ENCODE measurements at places on chromosomes 7 and 10.

DNA sequence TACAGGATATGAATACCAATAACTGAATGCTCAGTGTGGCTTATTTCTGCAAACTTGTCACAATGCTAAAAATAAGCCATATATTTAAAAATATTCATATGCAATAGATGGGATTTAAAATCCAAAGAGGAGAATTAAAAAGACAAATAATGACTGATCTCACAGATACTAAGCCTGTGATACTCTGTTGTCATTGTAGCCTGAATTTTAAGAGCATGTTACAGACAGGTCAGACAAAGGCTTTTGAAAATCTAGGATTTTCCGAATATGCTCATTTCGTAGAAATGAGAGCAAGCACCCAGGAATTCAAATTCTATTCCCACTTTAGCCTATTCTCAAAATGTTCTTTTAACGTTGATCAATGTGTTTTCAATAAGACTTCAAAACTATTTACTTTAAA is 269.7 kb downstream of the PCDH15 start:
- DNase-seq = no peak

DNA sequence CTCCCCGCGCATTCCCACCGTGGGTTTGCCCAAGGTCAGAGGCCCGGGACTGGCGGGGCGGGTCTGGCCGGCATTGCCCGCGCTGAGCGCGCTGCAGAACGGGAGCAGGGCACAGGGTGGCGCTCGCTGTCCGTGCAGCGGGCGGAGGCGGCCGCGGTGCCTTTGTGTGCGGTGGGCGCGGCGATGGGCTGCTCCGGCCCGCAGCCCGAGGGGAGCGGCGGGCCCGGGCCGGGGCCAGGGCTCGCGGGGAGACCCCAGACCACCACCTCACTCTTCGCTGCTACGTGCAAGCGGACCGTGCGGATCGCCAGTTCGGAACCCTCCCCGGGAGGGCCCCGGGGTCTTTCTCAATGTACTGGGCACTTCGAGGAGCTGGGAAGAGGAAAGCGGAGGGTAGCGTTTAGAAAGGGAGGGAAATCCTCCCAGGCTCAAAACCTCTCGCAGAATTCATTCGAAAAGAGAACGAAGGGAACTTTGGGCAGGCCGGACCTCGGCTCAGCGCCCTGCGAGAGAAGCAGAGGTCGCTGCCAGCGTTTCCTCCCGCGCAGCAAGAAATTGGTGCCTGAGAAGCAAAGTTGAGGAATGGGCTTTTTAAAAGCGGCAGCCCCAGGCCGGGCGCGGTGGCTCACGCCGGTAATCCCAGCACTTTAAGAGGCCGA is 8.5 kb downstream of the SP8 start:
- no peak for DNase-seq

- no peak for DNase-seq
Measured at GRCh38 chr7:151550656-151551286, 31.1 kb upstream of the RHEB start.

DNA sequence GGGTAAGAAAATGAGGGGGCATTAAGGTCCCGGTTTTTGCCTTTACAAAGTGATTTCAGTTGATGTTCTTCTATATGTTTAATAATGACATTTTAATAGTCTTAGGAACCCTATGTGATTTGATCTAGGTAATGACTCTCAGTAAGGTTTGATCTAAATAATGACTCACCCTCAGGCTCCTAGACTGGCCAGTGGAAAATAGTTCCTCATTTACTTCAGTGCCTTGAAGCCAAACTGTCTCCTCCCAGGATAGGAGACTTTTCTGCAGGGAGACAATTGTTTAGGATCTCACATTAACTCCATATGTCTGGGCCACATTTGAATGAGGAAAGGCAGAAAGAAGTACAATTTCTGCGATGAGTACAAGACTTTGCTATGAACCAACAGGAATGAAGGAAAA is 1331.9 kb downstream of the XPNPEP1 start:
- no peak for DNase-seq

DNA sequence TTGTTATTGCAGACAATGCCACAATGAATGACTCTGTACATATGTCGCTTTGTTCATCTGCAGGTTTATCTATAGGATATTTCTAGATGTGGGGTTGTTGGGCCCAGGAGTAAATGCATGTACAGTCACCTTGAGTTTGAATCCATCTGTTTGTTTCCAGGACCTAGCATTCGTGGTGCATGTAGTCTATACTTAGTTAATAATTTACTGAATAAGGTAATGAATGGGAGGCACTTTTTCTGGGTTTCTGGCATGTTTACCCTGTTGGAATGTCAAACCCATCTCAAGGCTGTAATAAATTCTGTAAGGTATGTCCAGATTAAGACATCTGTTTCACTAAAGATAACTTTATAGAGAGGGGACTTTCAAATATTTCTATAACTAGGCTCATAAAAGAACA is 23.5 kb downstream of the HECTD2 start:
- DNase-seq = no peak

GRCh38 chr10:25114036-25114411 is 60.8 kb upstream of the GPR158 start:
- DNase-seq = no peak

GRCh38 chr10:116470768-116471415 is 43.2 kb downstream of the PNLIPRP3 start:
- no peak for DNase-seq

GRCh38 chr7:44073664-44074348 is 8.4 kb upstream of the PGAM2 start:
- peak; percentile 35 for DNase-seq

- DNase-seq = no peak
Measured at GRCh38 chr7:142516038-142516501, 233.2 kb upstream of the PRSS1 start.

GRCh38 chr7:113026941-113027340 is 59.7 kb downstream of the GPR85 start:
- no peak for DNase-seq

- DNase-seq = no peak
Measured at GRCh38 chr7:79529881-79530235, 76.4 kb upstream of the MAGI2 start.

GRCh38 chr10:108465871-108466641 is 1301.5 kb upstream of the SORCS1 start:
- DNase-seq = no peak

DNA sequence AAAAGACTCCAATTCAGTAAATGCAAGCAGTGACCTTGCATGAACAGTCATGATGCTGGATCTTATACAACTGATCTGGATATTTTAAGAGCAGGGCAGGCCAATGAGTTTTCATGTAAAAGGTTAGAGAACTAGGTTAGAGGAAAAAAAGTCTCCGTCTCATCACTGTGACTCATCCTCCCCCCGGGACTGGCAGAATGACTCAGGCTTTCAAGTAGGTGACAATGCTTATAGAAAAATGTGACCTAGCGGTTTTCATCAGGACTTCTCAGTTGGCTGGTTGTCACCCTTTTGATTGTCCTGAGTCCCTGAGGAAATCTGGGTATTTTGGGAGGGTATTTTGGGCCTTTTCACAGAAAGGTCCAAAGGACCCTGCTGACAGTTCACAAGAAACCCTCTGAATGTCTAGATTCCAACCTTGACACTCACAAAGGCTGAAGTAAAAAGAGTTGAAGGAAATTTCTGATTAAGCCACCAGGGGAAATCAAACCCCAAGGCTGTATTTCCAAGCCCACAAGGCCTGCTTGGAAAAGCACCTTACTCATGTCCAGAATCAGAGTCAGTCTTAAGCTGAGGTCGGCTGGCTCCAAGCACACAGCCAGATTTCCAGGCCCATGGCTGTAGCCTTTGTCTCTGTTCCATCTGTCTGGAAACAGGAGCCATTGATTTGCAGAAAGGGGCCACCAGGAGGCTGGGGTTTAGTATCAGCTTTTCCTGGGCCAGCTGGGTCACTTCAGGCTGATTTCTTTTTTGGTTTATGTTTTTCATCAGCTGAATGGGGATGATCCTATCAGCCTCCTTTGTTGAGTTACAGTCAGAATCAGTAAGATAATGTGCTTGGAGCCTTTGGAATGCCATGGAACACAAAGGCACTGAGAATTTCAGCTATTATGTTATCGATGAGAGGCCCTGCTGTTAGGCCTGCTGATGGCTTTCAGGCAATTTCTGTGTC is 226.4 kb upstream of the HABP2 start:
- peak; percentile 56 for DNase-seq

GRCh38 chr7:15370441-15370840 is 191.4 kb downstream of the AGMO start:
- DNase-seq = no peak

DNA sequence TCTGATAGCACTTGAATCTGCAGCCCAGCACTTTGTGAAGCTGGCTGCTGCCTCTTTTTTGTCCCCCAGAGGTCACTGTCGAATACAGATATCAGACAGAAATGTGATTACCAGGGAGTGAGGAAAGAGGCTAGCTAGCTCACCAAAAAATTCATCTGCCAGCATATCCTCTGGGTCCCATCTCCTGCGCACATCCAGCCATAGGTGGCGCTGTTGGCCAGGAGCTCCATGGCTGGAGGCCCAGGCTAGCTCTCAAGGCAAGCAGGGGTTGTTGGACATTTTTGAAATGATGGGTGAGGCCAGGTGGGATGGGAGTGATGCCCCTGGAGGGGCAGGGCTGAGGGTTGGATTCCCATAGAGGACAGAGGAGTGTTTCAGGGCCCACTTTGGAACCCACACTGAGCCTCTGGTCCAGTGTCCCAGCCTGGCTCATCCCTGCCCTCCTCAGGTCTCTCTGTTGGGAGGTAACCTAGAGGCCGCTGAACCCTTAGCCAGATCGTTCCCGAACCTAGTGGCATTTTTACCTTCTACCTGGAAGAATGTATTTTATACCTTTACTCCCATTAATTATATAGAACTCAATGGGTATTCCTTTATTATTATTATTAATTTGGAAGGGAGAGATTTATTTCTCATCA is 14.8 kb downstream of the DPCD start:
- peak; percentile 61 for DNase-seq

DNA sequence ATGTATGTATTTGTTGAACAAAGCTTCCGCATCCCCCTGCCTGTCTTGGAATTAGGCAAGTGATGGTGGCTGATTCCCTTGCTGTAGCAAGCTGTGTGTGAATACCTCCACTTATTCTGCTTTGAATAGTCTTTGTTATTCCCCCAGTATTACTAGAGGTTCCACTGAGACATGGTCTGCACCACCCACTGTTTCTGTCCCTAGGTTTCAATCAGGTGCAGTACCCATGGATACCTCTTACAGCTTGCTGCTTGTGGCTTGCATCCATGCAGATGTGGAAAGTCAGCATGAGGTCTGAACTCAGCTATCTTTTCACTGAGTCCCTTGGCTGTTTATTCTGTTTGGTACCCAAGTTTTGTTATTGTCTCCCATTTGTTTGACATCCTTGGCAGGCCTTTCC is 447.4 kb downstream of the GRM8 start:
- DNase-seq = no peak

- DNase-seq = no peak
Measured at GRCh38 chr7:24441314-24442027, 131.8 kb upstream of the PALS2 start.

DNA sequence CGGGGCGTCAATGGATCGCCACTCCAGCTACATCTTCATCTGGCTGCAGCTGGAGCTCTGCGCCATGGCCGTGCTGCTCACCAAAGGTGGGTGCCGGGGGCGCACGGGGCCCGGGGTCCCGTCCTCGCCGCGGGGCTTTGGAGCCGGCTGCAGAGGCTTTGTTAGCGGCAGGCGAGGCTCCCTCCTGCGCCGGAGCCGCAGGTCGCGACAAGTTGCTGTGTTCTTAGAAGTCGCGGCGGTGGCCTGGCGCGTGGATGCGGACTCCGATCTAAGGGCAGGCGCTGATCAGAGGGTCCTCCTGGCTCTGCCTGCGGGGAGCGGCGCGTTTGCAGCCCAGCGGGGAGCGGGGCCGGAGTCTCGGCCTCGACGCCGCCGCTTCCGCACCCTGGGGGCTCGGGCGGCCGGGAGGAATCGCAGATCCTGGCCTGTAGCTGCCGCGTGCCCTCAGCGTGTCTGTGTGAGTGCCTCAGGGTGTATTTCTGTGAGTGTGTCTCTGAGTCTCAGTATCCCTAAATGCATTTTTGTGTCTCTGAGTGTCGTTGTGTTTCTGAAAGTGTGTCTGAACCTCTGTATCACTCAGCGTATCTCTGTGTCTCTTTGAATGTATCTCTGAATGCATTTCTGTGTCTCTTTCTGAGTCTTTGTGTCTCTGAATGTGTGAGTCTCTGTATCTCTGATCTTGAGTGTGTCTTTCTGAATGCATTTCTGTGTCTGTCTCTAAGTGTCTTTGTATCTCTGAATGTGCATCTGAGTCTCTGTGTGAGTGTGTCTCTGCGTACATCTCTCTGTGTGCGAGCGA is 766 bp downstream of the BAMBI start:
- no peak for DNase-seq

GRCh38 chr10:105328503-105329133 is 687.5 kb downstream of the SORCS3 start:
- no peak for DNase-seq

GRCh38 chr7:158662610-158663427 is 41.8 kb downstream of the NCAPG2 start:
- no peak for DNase-seq

GRCh38 chr7:31254926-31255325 is 85.6 kb downstream of the NEUROD6 start:
- DNase-seq = no peak

DNA sequence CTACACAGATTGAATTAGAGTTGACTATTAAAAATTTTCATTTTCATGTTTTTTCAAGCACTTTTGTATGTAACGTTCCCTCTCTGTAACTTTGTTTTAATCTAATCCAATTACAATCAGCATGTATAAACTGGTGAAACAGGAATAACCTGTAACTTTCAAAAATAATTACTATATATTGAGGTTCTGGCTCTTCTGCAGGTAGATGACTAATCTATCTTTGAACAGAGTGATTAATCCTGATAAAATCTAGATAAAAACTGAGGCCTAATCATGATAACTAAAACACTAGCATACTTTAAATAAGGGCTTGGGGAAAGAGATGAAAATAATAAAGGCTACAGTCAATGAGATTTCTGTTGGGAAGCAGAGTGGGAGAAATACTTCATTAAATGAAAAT is 101.6 kb upstream of the KCND2 start:
- no peak for DNase-seq

GRCh38 chr10:36583690-36584089 is 541.7 kb upstream of the ANKRD30A start:
- DNase-seq = no peak

GRCh38 chr7:16404636-16405035 is 16.7 kb downstream of the CRPPA start:
- DNase-seq = no peak

DNA sequence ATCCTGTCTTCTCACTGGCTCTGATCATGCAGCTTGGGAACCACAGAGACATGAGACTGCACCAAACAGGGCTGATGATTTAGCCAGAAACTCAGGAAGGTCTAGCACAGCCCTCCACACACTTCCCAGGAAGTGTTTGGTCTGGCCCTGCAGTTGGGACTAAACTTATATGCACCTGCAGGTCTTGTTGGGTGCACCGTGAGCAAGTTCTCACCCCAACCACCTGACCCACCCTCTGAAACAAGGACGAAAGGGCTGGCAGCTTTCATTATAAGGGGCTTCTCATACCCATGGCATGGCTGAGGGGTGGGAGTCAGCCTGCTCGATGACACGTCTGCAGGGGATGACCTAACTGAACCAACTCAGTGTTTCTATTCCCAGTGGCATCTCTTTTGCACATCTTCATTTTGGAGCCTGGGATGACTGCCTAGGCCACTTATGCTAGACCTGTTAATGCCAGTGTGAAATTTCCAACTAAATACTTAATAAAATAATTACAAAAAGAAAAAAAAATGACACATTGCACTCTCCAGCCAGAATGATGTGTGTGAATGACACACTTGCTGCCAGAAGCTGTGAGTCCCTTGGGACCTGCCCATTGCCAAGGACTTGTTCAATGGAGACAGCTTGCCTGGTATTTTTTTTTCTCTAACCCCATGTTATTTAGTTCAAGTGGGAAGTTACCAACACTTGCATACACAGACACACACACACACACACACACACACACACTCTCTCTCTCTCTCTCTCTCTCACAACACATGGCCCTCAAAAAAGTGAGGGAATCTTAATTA is 102.6 kb downstream of the NEURL1 start:
- DNase-seq = no peak

All from tibial nerve (tissue), 4 donors.